ENCODE measurements at places on chromosomes 2 and 18.

GRCh38 chr2:12273111-12273510 is 443.6 kb upstream of the TRIB2 start:
- no peak for DNase-seq

DNA sequence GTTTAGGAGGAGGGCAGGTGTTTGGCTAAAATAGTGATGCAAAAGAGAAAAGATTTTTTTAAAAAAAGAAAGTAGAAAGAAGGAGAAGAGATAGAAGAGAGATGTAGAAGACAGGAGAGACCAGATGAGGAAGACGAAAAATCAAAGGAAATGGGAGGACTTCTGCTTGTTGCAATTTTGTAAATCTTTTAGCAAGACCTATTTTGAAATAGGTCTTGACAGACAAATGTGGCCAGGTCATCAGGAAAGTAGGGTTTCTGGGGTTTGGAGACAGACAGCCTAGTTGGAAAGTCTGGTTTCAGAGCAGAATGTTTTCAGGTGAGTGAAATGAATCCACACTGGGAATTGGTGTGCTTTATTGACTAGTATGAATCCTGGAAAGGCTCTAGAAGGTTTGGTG is 104.5 kb upstream of the CAVIN2 start:
- DNase-seq = no peak

GRCh38 chr2:188573453-188573852 is 281.8 kb downstream of the GULP1 start:
- no peak for DNase-seq

DNA sequence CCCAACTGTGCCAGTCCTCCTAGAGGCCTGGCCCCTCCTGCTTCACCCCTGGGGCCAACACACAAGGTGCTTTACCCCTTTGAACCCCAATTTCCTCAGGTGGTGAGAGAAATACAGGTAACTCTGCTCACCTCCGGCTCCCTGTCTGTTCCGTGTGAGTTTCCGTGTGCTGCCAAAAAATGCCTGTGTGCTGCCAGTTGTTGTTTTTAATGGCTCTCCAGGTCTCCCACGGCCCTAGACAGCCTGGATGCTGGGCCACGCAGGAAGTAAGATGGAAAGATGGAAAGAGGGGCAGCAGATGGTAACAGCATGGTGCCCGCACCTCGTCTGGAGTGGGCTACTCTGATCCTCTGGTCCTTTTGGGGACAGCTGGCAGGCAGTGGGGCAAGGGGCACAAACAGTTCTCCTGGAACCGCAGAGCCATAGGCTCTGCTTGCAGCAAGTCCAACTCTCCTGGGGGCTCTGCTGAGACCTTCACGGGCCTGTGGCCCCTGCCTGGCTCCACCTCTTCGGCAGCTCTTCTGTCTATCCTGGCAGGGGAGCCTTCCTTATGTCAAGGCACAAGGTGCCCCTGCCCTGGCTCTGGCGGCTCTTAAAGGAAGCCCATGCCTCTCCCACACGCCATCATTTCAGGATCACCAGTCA is 4.3 kb upstream of the ARHGEF4 start:
- DNase-seq = no peak

DNA sequence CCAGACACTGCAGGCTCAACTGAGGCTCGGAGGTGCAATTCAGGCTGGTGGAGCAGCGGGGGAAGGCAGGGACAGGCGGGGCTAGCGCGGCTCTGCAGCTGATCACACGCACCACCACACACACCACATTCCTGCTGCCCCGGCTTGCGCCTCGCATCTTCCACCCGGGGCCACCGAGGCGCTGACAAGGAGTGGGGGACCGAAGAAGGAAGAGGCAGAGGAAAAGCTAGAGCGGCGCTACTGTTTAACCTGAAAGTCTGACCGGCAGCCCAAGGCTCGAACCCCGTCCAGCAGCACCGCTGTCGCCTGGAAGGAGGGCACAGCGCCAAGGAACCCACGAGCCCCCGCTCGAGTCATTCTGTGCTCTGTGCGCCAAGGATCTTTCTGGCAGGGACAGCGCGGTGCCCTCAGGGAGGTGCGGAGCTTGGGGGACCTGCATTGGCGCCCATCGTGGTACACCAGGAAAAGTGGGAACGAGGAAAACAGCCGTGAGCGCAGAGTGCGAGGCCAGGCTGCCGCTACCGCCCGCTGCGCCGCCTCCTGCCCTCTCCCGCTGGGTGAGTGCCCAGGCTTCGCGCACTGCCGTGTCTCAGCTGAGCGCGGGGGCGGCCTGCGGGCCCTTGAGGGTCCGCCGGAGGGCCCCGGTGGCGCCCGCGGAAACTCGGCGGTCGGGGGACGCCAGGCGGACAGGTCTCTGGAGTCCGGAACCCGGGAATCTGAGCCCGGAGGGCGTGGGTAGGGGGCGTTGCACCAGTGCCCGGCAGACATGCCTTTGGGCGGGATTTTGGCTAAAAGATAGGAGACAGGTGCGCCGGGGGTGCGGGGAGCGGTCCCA is 860 bp upstream of the KCNJ3 start:
- peak; percentile 74 for DNase-seq

DNA sequence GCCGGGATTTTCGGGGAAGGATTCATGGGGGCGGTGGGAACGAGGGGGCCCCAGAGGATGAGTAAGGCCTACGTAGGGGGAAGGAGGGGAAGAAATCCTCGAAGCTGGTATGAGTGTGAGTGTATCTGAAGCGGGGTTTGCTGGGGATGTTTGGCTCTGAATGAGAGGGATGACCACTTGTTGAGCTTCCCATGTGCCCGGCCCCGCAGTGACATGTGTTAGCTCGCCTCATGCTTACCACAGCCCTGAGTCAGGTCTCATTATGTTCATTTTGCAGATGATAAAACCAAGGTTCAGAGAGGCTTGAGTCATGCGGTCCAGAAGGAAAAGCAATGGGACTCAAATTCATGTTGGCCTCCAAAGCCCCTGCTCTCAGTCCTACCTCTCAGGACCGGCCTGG is 214.7 kb downstream of the BCL2 start:
- no peak for DNase-seq

DNA sequence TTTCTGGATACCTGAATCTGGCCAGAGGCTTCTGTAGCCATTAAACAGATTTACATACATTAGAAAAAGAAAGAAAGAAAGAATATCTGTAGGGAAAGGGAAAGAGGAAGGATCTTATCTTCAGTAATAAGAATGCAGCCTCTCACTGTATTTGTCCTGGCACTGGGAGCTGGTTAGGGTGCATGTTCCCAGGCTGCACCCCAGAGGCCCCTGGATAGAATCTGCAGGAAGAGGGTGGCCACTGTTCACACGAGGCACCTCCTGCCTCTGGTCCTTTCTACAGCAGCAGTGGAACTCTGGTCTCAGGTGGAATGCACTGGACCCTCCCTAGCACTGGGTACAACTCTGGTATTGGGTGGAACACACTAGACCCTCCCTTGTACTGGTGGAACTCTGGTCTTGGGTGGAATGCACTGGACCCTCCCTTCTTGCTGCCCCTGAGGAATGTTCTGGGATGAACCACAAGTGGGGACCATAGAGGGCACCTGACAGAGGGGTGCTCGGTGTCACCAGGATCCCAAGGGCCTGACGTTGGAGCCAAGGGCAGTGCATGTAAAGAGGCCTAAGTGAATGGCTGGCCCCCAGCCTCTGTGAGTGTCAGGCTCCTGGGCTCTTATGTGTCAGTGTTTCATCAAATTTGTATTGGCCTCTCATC is 27.4 kb upstream of the PXDN start:
- DNase-seq = no peak

DNA sequence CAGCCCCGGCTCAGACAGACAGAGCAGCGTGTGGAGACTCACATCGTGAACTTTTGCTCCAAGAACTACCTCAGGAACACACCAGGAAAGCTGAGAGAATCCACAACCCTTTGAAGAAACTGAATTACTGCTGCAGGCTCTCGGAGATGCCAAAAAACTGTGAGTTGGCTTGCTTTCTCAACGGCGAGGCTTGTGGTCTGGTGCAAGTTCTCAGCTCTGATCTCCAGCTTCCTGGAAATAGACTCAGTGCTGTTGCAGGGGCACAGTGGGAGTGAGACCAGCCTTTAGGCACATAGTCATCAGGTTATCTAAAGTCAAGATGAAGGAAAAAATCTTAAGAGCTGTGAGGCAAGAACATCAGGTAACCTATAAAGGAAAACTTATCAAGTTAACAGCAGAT is 273.7 kb upstream of the LRATD1 start:
- no peak for DNase-seq

- no peak for DNase-seq
Observed at GRCh38 chr2:174334781-174335251, at the start of gene SP9. Gene SP9 (plus strand): TSS chr2:174334954. CDS start chr2:174335093, 139 bp downstream.
